HFFc6 (cell line): ENCODE measurements at places on chromosomes 3 and 15. TPM values are rescaled to one million over a fixed set of nuclear protein-coding genes. Genes with fewer than 3 reads are reported as not detected.

B3GALNT1 gene
- total RNA-seq = 0.39 to 4.0 TPM (median 3.2 TPM) in 3 replicates

CLDN16 gene
- 0.06 TPM in 1 of 3 replicates, not detected in the others for total RNA-seq

DISP2 gene
- 0.05 to 0.63 TPM (median 0.25 TPM) in 3 replicates for total RNA-seq

DNA sequence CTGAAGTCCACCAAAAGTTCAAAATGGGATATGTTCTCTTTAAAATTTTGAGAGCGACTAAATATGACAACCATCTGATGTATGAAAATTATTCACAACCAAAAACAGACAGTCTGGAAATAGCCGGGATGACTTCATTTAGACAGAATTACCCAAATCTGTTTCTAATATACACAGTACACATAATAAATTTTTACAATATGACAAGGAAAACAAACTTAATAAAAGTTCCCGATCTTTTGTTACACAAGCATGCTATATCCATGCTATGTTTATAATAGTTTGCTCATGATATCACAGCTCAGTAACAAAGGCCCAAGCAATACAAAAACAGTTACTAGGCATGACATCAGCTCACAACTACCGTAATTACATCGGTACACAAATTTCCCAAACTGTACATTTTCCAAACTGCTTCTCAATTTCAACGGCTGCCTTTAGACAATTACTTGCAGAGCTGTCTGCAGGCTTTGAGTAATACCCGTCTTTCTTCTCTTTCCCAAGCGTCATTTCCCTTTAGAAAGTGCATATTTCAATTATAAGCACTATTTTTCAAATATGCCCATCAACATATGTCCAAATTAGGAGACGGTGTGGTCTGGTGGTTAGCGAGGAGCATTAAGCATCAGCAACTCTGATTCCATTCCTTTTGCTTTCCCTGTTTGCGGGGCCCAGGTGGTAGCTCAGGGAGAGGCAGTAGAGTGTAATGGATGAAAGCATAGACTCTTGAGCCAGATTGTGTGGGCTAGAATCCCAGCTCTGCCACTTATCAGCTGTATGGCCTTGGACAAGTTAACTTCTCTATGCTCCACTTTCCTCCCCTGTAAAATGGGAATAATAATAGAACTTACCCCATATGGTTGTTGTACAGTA lies 481.2 kb downstream of the FOXP1 start:
- H3K27ac ChIP-seq = peak overlapping the region; percentile 99
- peak overlapping the region; percentile 78 for H3K4me3 ChIP-seq
- H3K27me3 ChIP-seq = no peaks in the 10 kb centered on the region; the same call in 1 of the 2 replicates
- H3K4me1 ChIP-seq = peaks cover 74% of the 10 kb centered on the region
- no peaks in the 10 kb centered on the region for H3K36me3 ChIP-seq

GRCh38 chr3:149314807-149315578 lies 18.4 kb downstream of the TM4SF18 start:
- H3K4me1 ChIP-seq = peaks cover 55% of the 10 kb centered on the region
- H3K36me3 ChIP-seq = peaks cover 3% of the 10 kb centered on the region; the same call in 1 of the 2 replicates
- H3K27ac ChIP-seq = peak overlapping the region; percentile 84
- peak; percentile 88 for DNase-seq
- H3K27me3 ChIP-seq = no peaks in the 10 kb centered on the region; the same call in 1 of the 2 replicates

DNA sequence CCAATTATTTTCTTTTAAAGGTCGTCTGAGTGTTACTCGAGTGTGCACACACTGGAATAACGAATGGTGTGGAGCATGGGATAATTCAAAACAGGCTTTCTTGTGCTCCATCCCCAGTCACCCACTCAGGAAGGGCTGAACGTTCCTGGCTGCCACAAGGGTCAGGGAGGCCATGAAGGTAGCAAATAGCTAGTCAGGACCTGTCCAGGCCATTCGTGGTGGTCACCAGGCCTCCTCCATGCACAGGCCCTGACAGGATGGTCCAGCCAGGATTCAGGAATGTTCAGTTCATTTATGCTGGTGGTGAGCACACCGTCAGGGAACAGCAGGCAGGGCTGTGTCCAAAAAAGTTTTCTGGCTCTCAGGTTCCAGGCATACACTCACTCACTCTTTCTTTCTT lies 11.7 kb upstream of the NR2E3 start:
- peaks cover 16% of the 10 kb centered on the region for H3K4me1 ChIP-seq
- no peak overlapping the region for H3K4me3 ChIP-seq
- no peak for DNase-seq
- no peaks in the 10 kb centered on the region for H3K36me3 ChIP-seq
- no peak overlapping the region for H3K27ac ChIP-seq
- H3K27me3 ChIP-seq = peaks cover 4% of the 10 kb centered on the region

DNA sequence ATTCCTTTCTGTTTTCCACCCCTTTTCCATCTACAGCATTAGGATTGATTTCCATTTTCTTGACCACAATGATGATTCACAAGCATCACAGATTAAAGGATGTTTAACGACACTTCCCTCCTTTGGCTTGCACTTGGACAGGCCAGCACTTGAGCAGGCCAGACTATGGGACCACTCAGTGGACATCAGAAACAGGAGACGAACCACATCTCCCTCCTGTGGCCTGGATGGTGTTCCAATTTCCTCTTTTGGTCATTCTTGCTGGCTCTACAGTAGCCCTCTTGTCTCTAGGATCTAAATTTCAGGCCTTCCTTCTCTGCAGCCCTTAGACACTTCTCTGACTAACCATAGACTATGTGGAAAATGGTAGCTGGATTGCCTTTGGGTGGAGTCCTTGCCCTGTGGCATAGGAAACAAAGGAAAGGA lies 78.8 kb upstream of the BOC start:
- no peaks in the 10 kb centered on the region for H3K36me3 ChIP-seq
- DNase-seq = peak; percentile 61
- peaks cover 27% of the 10 kb centered on the region for H3K4me1 ChIP-seq
- H3K27ac ChIP-seq = peak overlapping the region; percentile 22; the same call in 1 of the 2 replicates
